ENCODE measurements at places on chromosomes 2 and 18. TPM values are rescaled to one million over a fixed set of nuclear protein-coding genes. Genes with fewer than 3 reads are reported as not detected.

- DNase-seq, result no peak
- no peaks in the 10 kb centered on the region for H3K36me3 ChIP-seq
- H3K4me1 ChIP-seq, result peaks cover 6% of the 10 kb centered on the region
Observed at GRCh38 chr2:62215306-62216064, 19.6 kb downstream of the B3GNT2 start.

- peaks cover 49% of the 10 kb centered on the region for H3K4me1 ChIP-seq
- no peaks in the 10 kb centered on the region for H3K27me3 ChIP-seq
- no peak for DNase-seq
- H3K4me3 ChIP-seq, result no peak overlapping the region
- H3K36me3 ChIP-seq, result peaks cover 12% of the 10 kb centered on the region
Observed at GRCh38 chr2:68812251-68812650, 58.9 kb downstream of the BMP10 start.

GRCh38 chr2:1448009-1448408 is 34.7 kb downstream of the TPO start:
- DNase-seq, result no peak
- no peaks in the 10 kb centered on the region for H3K27me3 ChIP-seq
- H3K4me1 ChIP-seq, result no peaks in the 10 kb centered on the region
- H3K27ac ChIP-seq, result no peak overlapping the region
- no peak overlapping the region for H3K4me3 ChIP-seq

GRCh38 chr18:23658285-23658684 is 4.4 kb downstream of the ANKRD29 start:
- no peak for DNase-seq
- H3K4me3 ChIP-seq, result no peak overlapping the region
- no peak overlapping the region for H3K27ac ChIP-seq
- no peaks in the 10 kb centered on the region for H3K36me3 ChIP-seq
- H3K4me1 ChIP-seq, result peaks cover 5% of the 10 kb centered on the region

DNA sequence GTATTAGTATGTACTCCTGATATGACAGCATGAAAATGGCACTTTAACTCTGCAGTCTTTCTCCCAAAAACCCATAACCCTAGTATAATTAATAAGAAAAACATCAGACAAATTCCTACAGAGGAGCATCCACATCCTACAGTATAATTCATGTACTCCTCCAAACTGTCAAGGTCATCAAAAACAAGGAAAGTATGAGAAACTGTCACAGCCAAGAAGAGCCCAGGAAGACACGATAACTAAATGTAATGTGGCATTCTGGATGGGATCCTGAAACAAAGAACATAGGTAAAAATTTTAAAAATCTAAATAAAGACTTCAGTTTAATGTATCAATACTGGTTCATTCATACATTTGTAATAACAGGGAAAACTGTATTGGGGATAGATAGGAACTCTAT is 88.2 kb downstream of the SLC66A3 start:
- no peaks in the 10 kb centered on the region for H3K36me3 ChIP-seq
- no peak for DNase-seq
- no peaks in the 10 kb centered on the region for H3K27me3 ChIP-seq
- H3K4me1 ChIP-seq, result peaks cover 5% of the 10 kb centered on the region
- no peak overlapping the region for H3K4me3 ChIP-seq
- H3K27ac ChIP-seq, result no peak overlapping the region

CCDC74B gene
- 0.60 TPM for polyA plus RNA-seq

PROKR1 gene
- not detected for polyA plus RNA-seq

TRABD2A gene
- 0.54 TPM for polyA plus RNA-seq

AGPS gene
- polyA plus RNA-seq, result 14.1 TPM

PRSS56 gene
- polyA plus RNA-seq, result not detected
